Ammon's horn (tissue), 1 donor: ENCODE measurements at places on chromosomes 16 and 17.

GRCh38 chr17:75370286-75370915, 35.1 kb downstream of the GRB2 start:
- DNase-seq = peak; percentile 79

DNA sequence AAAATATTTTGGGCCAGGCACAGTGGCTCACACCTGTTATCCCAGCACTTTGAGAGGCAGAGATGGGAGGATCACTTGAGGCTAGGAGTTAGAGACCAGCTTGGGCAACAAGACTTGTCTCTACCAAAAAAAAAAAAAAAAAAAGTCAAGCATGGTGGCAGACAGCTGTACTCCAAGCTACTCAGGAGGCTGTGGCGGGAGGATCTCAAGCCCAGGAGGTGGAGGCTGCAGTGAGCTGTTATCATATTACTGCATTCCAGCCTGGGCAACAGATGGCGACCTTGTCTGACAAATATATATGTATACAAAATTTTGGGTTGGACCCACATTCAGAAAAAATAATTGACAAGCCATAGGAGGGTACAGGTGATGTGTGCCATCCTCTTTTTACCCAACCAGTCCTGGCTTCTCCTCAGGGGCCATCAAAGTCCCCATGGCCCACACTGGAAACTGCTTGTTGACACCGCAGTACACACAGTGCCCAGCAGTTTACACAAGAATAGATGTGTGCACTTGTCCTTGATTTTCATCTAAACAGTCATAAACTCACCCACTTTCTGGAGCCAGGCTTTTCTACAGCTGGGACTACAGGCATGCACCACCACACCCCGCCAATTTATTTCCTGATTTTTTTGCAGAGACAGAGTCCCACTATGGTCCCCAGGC, 1.7 kb downstream of the CES2 start:
- DNase-seq = no peak

GRCh38 chr17:77101521-77102410, 39.0 kb upstream of the SEC14L1 start:
- DNase-seq = no peak

DNA sequence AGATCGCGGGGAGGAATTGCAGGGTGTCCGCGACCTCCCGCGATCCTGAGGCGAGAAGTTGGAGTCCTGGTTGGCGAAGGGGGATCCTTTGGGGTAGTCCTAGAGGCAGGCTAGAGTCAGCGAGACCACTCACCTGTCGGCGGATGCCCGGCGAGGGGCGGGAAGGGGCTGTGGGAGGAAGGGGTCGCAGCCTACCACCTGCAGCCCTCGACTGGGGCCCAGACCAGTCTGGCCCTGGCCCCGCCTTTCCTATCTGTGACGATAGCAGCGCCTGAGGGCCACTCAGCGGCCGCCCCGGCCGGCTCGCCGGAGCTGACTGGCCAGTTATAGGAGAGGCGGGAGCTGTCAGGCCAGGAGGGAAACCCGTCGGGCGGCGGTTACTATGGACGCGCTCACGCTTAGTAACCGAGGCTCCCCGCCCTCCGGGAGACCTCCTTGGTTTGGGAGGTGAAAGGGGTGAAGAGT, at the start of gene TEKT3:
Gene TEKT3 (minus strand): TSS at position 213 of the 465 bp plus-strand sequence. CDS start 10,012 bp downstream, outside the sequence.
- DNase-seq = peak; percentile 81

DNA sequence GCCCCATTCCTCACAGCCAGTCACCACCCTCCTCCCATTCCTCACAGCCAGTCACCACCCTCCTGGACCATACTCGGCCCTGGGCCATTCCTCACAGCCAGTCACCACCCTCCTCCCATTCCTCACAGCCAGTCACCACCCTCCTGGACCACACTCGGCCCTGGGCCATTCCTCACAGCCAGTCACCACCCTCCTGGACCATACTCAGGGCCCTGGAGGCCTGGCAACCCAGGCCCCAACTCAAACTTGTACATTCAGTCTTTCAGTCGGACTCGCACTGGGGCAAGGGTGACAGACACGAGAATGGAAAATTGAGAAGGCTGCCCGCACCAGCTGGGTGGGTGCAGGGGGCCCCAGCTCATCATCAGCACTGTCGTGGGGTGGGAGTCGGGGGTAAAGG, 30.4 kb upstream of the FOXK2 start:
- DNase-seq = peak; percentile 76

DNA sequence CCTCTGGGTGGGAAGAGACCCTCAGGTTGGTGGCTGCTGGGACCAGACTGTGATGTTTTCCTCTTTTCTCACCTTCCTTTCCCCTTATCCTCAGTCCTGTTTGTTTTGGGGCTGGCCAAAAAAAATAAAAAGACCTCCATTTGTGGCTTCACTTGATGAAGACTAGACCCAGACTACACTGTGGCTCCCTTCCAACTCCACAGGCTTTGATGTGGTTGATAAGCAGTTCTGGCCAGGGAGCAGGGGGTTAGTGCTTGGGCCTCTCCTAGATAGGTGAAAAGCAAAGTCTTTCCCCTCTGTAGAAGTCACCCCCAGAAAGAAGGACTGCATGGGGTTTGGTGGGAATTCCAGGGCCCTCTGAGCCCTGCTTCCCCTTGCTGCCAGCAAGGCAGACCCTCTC, 11.2 kb upstream of the ADAM11 start:
- no peak for DNase-seq
